Activated CD4-positive, alpha-beta memory T cell treated with anti-CD3 and anti-CD28 coated beads for 36 hours (primary cell): ENCODE measurements at places on chromosomes 7 and 10. TPM values are rescaled to one million over a fixed set of nuclear protein-coding genes. Genes with fewer than 3 reads are reported as not detected.

DNA sequence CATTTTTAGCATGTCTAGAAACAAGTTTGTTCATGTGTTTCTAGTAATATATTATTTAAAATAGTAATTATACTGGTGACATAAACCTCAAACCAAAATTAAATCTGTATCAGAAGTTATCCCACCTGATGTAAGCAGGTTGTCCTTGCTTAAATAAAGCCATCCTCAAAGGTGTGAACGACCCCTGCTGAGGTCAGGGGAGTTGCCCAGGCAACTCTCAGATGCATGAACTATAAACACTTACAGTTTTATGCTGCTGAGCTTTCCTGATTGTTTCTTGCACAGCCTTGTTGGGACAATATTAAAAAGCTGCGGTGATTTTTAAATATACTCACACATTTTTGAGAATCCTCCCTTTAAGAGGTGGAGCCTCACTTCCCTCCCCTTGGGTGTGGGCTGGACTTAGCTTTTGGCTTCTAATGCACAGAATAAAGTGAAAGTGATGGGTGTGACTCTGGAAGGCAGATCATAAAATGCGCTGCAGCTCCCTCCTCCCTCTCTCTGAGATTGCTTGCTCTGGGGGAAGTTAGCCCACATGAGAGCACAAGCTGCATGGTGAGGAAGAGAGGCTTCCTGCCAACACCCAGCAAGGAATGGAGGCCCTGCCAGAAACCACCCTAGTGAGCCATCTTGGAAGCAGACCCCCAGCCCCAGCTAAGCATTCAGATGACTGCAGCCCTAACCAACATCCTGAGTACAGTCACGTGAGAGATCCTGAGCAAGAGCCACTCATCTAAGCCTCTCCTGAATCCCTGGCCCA is 152.7 kb downstream of the SKIDA1 start:
- no peaks in the 10 kb centered on the region for H3K27me3 ChIP-seq
- no peak overlapping the region for H3K27ac ChIP-seq
- peaks cover 6% of the 10 kb centered on the region for H3K4me1 ChIP-seq
- no peaks in the 10 kb centered on the region for H3K36me3 ChIP-seq
- H3K4me3 ChIP-seq = peak overlapping the region; percentile 9

DNA sequence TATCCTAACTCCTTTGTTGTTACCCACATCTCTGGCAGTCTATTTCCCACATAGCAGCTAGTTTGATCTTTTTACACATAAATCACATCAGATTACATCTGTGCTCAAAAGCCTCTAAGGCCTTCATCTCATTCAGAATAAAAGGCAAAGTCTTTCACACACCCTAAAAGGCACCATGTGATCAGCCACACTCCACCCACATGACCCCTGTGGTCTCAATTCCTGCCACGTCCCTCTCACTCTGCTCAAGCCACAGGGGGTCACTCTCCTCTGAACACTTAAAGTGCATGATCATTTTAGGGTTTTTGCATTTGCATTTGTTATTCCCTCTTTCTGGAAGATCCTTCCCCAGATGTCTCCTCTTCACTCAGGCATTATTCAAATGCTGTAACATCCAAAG is 30.8 kb downstream of the ELAPOR2 start:
- no peaks in the 10 kb centered on the region for H3K27me3 ChIP-seq
- peaks cover 4% of the 10 kb centered on the region for H3K36me3 ChIP-seq
- H3K4me3 ChIP-seq = no peak overlapping the region
- no peak for DNase-seq
- H3K4me1 ChIP-seq = no peaks in the 10 kb centered on the region
- H3K27ac ChIP-seq = no peak overlapping the region

The GATA3 gene
- total RNA-seq = 46.3 TPM

- H3K4me1 ChIP-seq = no peaks in the 10 kb centered on the region
- H3K36me3 ChIP-seq = no peaks in the 10 kb centered on the region
- H3K27me3 ChIP-seq = no peaks in the 10 kb centered on the region
- no peak for DNase-seq
- no peak overlapping the region for H3K27ac ChIP-seq
Observed at GRCh38 chr10:20887706-20888555, 9.2 kb downstream of the NEBL start.

The SCD gene
- 158 TPM for total RNA-seq

The CYP2E1 gene
- total RNA-seq = 0.46 TPM

The LMOD2 gene
- not detected for total RNA-seq

The BMI1 gene
- total RNA-seq = 58.8 TPM

The PCLO gene
- 0.02 TPM for total RNA-seq

GRCh38 chr7:94391726-94392392 is 2.8 kb upstream of the COL1A2 start:
- no peaks in the 10 kb centered on the region for H3K36me3 ChIP-seq
- H3K27me3 ChIP-seq = peaks cover 36% of the 10 kb centered on the region
- H3K4me3 ChIP-seq = no peak overlapping the region
- peaks cover 6% of the 10 kb centered on the region for H3K4me1 ChIP-seq

DNA sequence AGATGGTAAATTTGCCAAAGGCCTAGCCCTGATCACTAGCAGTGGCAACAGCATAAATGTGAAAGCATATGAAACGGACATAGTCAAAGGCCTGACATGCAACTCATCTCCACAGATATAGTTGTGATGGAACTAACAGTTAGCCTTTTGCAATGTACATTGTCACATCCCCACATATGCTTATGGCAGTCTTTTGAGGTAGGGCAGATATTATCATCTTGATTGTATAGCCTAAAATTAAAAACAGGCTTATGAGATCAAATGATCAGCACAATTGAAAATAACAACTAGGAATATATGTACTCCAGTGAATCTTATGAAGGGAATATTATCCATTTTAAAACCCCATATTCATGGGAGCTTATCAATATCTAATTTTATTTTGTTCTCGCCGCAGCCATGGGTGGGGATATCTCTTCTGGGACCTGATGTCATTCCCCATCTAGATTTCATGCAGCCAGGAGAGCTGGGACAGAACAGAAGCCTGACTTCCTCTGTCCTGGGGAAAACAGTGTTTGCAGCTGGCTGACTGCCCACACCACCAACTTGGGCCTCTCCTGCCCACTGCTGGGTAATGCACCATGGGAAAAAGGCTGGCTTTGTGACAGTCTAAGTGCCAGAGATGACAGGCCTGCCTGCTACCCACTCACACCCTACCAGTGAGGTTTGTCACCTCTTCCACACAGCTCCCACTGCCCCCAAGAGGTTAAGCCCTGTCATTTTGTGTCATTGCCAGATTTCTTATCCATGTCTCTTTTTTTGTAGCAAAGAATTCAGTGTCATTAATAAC is 180.2 kb upstream of the FZD1 start:
- no peak overlapping the region for H3K27ac ChIP-seq
- H3K4me1 ChIP-seq = peaks cover 22% of the 10 kb centered on the region
- H3K36me3 ChIP-seq = no peaks in the 10 kb centered on the region

- peaks cover 2% of the 10 kb centered on the region for H3K27me3 ChIP-seq
- H3K4me1 ChIP-seq = no peaks in the 10 kb centered on the region
- H3K4me3 ChIP-seq = no peak overlapping the region
- no peaks in the 10 kb centered on the region for H3K36me3 ChIP-seq
Observed at GRCh38 chr10:71272056-71272771, 46.8 kb upstream of the SLC29A3 start.

GRCh38 chr7:138622841-138623240 is 78.3 kb downstream of the SVOPL start:
- peaks cover 24% of the 10 kb centered on the region for H3K4me1 ChIP-seq
- H3K36me3 ChIP-seq = no peaks in the 10 kb centered on the region
- no peaks in the 10 kb centered on the region for H3K27me3 ChIP-seq
- H3K4me3 ChIP-seq = no peak overlapping the region

DNA sequence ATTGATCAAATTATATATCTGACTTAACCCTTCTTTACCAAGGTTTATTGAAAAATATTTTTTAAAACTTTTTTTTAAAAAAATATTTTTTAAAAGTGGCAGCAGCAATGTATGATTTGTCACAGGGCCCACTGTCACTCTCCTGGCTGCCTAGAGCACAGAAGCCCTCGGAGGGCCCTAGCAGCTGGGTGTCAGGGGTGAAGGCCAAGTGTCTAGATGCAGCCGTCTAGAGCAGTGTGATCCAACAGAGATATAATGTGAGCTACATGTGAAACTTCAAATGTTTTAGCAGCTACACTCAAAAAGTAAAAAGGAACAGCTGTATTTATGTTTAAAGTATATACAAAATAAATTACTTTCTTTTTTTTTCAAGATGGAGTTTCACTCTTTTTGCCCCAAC is 112.7 kb downstream of the ARHGAP22 start:
- DNase-seq = no peak
- H3K36me3 ChIP-seq = no peaks in the 10 kb centered on the region
- H3K4me3 ChIP-seq = no peak overlapping the region
- peaks cover 14% of the 10 kb centered on the region for H3K27me3 ChIP-seq

GRCh38 chr10:12205082-12205481 is 9.1 kb downstream of the CDC123 start:
- H3K36me3 ChIP-seq = peaks cover 32% of the 10 kb centered on the region
- peaks cover 28% of the 10 kb centered on the region for H3K4me1 ChIP-seq
- H3K27me3 ChIP-seq = no peaks in the 10 kb centered on the region

- H3K27me3 ChIP-seq = peaks cover 5% of the 10 kb centered on the region
- no peaks in the 10 kb centered on the region for H3K36me3 ChIP-seq
- no peak overlapping the region for H3K27ac ChIP-seq
- H3K4me3 ChIP-seq = no peak overlapping the region
- DNase-seq = peak; percentile 19
- peaks cover 7% of the 10 kb centered on the region for H3K4me1 ChIP-seq
Observed at GRCh38 chr7:157846271-157846670, 509.5 kb downstream of the DNAJB6 start.

GRCh38 chr7:37160656-37161055 is 288.0 kb downstream of the ELMO1 start:
- peaks cover 40% of the 10 kb centered on the region for H3K36me3 ChIP-seq
- peaks cover 5% of the 10 kb centered on the region for H3K4me1 ChIP-seq
- H3K4me3 ChIP-seq = no peak overlapping the region
- H3K27me3 ChIP-seq = no peaks in the 10 kb centered on the region

GRCh38 chr10:110818311-110819256 is 53.1 kb upstream of the PDCD4 start:
- no peak for DNase-seq
- no peak overlapping the region for H3K27ac ChIP-seq
- H3K4me3 ChIP-seq = no peak overlapping the region
- H3K4me1 ChIP-seq = peaks cover 16% of the 10 kb centered on the region
- H3K36me3 ChIP-seq = no peaks in the 10 kb centered on the region

DNA sequence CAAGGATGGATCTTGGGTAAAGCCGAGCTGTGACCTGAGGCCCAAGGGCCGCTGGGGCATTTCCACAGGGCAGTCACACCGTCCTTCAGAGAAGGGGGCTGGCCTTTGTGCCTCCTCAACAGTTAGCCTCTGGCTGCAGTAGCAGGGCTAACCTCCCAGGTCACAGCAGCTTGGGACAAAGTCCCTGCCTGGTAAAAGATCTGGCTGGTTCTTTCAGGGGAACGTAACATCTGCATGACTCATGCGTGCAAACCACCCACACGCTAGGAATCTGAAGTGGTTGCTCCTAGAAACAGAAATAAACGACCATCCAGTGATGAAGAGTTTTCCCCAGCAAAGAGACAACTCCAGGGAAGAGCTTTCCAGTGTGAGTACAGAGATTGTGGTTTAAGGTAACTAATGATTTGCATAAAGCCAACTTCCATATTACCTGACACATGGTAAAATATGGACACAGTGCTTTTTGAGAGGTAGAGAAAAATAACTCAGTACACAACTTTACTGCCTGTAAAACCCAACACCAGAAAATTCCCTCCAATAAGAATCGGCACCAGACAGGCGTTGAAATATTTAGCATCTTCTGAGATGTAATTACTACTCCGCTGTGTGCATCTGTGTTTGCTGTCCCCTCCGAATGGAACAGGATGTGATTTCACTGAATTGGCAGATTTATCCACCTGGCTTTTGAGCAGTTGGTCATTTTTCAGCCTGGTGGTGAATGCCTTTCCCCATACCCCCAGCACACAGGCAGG is 84.9 kb upstream of the ADRB1 start:
- no peak overlapping the region for H3K27ac ChIP-seq
- peaks cover 44% of the 10 kb centered on the region for H3K4me1 ChIP-seq
- peak; percentile 49 for DNase-seq
- H3K27me3 ChIP-seq = no peaks in the 10 kb centered on the region
- H3K36me3 ChIP-seq = no peaks in the 10 kb centered on the region

- no peaks in the 10 kb centered on the region for H3K4me1 ChIP-seq
- DNase-seq = no peak
- H3K27me3 ChIP-seq = peaks cover 3% of the 10 kb centered on the region
- H3K4me3 ChIP-seq = no peak overlapping the region
- H3K27ac ChIP-seq = no peak overlapping the region
Observed at GRCh38 chr7:132723506-132724081, 147.3 kb upstream of the PLXNA4 start.

DNA sequence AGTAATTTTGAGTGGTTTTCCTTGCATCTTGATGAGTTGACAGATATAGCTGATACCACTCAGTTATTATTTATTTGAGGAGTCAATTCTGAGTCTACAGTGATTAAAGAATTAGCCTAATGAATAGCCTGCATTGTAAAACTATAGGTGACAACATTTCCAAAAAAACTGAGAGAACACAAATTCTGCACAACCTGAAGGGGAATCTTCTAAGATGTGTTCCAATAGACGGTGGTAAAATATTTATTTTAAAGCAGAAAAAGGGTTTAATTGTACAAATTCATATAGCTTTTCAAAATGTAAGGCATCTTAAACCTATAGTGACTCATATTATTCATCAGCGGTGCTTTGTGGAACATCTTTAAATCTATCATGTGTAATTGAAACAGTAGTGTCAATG is 200.4 kb downstream of the RNLS start:
- H3K27ac ChIP-seq = no peak overlapping the region
- H3K4me3 ChIP-seq = no peak overlapping the region
- DNase-seq = no peak
- no peaks in the 10 kb centered on the region for H3K36me3 ChIP-seq

The FAM149B1 gene
- 12.8 TPM for total RNA-seq

DNA sequence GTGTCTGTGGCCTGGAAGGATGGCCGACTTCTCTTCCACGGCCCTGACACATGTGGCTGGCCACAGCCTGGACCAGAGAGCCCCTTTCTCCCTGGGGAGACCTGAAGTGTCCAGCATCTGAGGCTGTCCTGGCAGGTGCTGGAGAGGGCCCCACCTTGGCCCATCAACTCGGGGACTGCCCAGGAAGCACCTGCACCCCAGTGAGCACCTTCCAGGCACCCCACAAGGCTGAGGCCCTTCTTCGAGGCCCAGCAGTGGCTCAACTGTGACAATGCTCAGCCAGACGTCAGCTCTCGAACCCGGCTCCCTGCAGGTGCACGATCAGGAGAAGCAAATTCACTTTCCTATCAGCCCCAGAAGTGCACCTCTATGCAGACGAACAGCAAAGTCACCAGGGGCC is 24.3 kb downstream of the RGS10 start:
- peak overlapping the region; percentile 85 for H3K27ac ChIP-seq
- H3K4me1 ChIP-seq = peaks cover 62% of the 10 kb centered on the region
- DNase-seq = no peak
- peaks cover 35% of the 10 kb centered on the region for H3K36me3 ChIP-seq
- peak overlapping the region; percentile 55 for H3K4me3 ChIP-seq
- H3K27me3 ChIP-seq = no peaks in the 10 kb centered on the region

The GSAP gene
- 1.9 TPM for total RNA-seq

- no peaks in the 10 kb centered on the region for H3K36me3 ChIP-seq
- no peak overlapping the region for H3K4me3 ChIP-seq
- no peak for DNase-seq
- H3K27me3 ChIP-seq = no peaks in the 10 kb centered on the region
Observed at GRCh38 chr10:20515654-20516053, 381.5 kb downstream of the NEBL start.
